Aorta (tissue), 5 donors: ENCODE measurements at places on chromosomes 3 and 15.

GRCh38 chr3:160369784-160370183 is 29.2 kb downstream of the IFT80 start:
- no peak overlapping the region for H3K4me3 ChIP-seq
- no peak for DNase-seq
- no peaks in the 10 kb centered on the region for H3K36me3 ChIP-seq
- no peaks in the 10 kb centered on the region for H3K4me1 ChIP-seq

- no peak overlapping the region for H3K27ac ChIP-seq
- H3K27me3 ChIP-seq, result no peaks in the 10 kb centered on the region
- H3K4me1 ChIP-seq, result no peaks in the 10 kb centered on the region
- H3K4me3 ChIP-seq, result no peak overlapping the region
Measured at GRCh38 chr3:8869613-8870012, 93.7 kb downstream of the RAD18 start.

GRCh38 chr15:80240276-80240675 is 11.7 kb downstream of the CTXND1 start:
- H3K4me1 ChIP-seq, result no peaks in the 10 kb centered on the region
- no peak overlapping the region for H3K4me3 ChIP-seq
- no peaks in the 10 kb centered on the region for H3K27me3 ChIP-seq
- no peaks in the 10 kb centered on the region for H3K36me3 ChIP-seq
- no peak overlapping the region for H3K27ac ChIP-seq
- DNase-seq, result no peak

- no peak overlapping the region for H3K4me3 ChIP-seq
- H3K4me1 ChIP-seq, result peaks cover 4% of the 10 kb centered on the region
- no peaks in the 10 kb centered on the region for H3K27me3 ChIP-seq
- no peak overlapping the region for H3K27ac ChIP-seq
- peak; percentile 39 for DNase-seq
Measured at GRCh38 chr15:25786040-25786439, 77.1 kb downstream of the ATP10A start.

GRCh38 chr15:75235760-75236729 is 22.1 kb upstream of the GOLGA6C start:
- H3K4me3 ChIP-seq, result no peak overlapping the region
- no peaks in the 10 kb centered on the region for H3K27me3 ChIP-seq
- H3K4me1 ChIP-seq, result no peaks in the 10 kb centered on the region
- H3K36me3 ChIP-seq, result no peaks in the 10 kb centered on the region
- H3K27ac ChIP-seq, result no peak overlapping the region

DNA sequence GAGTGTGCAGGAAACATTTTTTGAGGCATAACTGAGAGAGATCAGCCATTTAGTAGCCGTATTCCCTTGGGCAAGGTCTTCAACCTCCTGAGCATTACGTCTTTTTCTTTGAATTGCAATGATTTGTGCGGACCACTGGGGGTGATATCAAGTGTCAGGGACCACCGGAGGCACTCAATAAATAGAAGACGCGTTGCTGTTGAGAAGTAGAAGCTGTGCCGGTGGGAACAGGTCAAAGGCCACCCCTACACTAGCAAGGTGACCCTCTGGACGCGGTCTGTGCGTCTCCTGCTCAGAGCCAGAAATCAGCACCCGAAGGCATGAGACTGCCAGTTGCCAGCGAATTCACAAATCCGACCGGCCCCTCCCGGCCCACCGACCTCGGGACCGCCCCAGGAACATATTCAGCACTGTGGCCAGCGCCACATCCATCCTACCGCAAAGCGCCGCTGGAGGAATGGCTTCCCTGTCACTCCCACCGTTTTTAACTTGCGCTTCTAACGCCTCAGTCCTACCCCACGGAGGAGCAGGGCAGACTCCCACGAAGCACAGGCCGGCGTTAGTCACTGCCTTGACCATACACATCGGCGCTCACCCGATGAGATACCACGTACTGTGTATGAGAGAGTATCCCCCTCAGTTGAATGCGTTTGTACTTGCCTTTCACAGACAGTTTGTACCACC is 1.4 kb upstream of the GHSR start:
- H3K4me1 ChIP-seq, result no peaks in the 10 kb centered on the region
- H3K4me3 ChIP-seq, result no peak overlapping the region
- peak; percentile 81 for DNase-seq
- H3K27ac ChIP-seq, result no peak overlapping the region
- H3K27me3 ChIP-seq, result no peaks in the 10 kb centered on the region

- no peak for DNase-seq
- H3K27ac ChIP-seq, result peak overlapping the region; percentile 60
Measured at GRCh38 chr3:177196008-177196455, 1.2 kb downstream of the TBL1XR1 start.

GRCh38 chr3:89358281-89358680 is 250.9 kb downstream of the EPHA3 start:
- no peaks in the 10 kb centered on the region for H3K4me1 ChIP-seq
- no peak for DNase-seq
- no peak overlapping the region for H3K27ac ChIP-seq
- H3K36me3 ChIP-seq, result no peaks in the 10 kb centered on the region
- no peaks in the 10 kb centered on the region for H3K27me3 ChIP-seq

GRCh38 chr15:33344530-33344929 is 33.8 kb downstream of the RYR3 start:
- H3K4me3 ChIP-seq, result no peak overlapping the region
- no peaks in the 10 kb centered on the region for H3K4me1 ChIP-seq
- no peak overlapping the region for H3K27ac ChIP-seq
